ENCODE measurements at places on chromosomes 7 and 10.

- peak; percentile 51 for DNase-seq
These were observed 92.5 kb downstream of the TRIL start for GRCh38 chr7:28865601-28866144.

DNA sequence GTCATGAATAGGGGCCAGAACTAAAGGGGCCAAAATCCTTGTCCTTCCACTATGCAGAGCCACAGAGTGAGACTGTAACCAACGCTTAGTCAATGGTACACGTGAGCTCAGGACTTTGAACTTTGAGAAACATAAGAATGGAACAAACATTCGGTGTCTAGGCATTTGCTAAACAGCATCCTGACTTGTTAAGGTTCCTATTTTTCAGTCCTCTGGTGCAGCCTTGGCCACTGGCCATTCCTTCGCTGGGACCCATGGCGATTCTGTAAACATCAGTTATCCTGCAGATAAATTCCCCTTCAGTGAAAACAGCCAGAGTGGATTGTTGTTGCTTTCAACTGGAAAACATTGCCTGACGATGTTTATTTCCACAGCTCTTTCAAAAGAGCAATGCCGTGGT lies 266.8 kb downstream of the SORCS1 start:
- no peak for DNase-seq

DNA sequence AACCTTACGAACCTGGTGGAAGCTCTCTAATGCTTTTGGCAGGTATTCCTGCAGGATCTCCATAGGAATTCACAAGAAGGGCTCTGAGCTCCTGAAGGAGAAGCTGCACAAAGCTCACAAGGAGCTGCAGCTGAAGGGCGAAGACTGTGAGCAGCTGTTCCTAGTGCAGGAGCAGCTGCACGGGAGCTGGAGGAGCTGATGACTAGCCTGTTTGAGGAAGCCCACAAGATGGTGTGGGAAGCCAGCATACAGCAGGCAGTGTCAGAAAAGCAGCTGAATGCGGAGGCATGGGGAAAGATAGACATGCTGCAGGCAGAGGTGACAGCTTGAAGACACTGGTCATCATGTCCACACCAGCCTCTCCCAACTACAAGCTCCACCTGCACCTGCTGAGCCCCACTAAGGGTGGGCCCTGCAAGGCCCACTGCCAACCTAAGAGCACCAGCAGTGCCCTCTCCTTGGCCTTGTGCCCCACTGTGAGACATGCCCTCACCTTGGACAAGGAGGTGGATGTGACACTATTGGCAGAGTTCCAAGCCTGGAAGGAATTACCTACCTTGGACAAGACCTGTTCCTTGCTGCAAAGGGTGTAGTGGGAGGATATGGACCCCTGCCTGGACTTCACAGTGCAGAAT lies 250.6 kb downstream of the BBS9 start:
- no peak for DNase-seq

GRCh38 chr7:114554781-114555537 lies 140.3 kb downstream of the FOXP2 start:
- DNase-seq, result no peak

DNA sequence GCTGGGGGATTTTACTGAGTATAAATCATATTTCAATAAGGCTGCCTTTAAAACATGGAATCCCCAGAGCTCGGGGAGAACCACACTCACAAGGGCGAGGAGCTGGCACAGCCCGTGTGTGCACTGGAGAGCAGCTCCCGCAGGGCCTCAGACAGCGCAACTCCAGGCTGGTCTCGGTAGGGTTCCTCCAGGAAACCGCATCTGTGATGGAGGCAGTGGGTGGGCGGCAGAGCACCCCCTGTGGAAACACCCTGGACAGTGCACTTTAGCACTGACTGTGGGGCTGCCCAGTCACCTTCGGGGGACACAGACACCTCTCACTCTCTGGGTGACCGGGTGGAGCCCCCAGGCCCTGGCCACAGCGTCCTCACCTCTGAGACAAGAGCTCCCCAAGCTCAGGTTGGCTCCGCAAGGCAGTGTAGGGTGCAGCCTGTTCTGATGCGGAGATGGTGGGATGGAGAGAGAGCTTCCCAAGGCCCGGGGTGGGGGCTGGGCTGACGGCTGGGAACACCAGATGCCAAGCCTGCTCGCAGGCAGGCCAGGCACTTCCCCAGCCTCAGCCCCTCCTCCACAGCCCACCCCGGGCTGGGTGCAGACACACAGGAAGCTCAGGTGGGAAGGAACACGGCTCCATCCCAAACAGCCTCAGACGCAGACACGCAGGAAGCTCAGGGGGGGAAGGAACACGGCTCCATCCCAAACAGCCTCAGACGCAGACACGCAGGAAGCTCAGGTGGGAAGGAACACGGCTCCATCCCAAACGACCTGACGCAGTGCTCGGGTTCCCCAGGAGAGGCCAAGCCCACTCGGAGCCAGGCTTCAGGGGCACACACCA lies 224.4 kb downstream of the MAD1L1 start:
- no peak for DNase-seq

- no peak for DNase-seq
These were observed 158.4 kb downstream of the ZMYND11 start for GRCh38 chr10:293636-294035.

DNA sequence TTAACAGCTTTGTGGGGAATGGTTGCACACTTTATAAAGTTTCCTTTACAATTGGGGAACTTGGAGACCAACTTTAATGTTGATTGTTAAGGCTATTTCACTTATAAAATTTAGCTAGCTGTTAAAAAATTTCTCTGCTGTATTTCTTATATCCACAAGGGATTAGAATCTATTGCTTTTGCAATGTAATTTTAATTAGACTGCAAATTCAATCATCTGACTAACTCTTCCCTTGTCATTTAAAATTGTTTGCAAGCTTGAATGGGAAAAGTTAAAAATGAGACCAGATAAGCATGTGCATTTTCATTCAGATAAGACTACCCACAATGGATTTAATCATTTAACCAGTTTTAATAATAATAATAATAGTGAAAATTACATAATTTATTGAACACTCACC lies 213.2 kb downstream of the BICC1 start:
- no peak for DNase-seq

DNA sequence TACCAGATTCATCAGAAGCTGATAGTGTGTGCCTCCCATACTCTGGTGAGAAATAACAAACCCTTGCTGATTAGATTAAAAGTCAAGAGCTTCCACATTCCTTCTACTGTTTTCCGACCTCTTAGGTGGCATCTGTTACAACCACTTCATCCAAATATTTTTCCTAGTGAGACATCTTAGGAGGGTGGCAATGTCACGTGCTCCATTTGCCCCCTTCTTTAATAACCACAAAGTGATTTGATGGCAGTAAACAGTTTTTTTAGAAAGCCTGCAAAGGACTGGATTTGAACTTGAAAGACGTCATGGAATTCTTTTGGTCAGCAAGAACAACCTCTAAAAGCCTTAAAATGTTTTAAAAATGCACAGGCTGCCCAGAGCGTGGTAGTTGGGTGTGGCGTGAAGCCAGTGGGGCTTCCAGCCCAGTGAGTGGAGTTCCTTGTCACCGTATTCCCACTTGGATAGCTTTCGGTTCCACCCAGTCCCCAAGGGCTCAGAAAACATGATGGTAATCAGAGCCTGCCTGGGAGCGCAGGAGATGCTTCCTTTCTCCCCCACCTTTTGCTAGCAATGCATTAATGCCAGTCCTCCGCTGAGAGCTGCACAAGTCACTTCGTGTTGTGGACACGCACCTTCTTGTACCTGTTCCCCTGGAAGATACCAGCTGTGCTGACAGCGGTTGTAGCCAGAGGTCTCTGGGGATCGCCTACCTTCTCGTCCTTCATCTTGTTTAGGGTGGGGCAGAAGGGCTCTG lies 256.4 kb downstream of the KIAA1217 start:
- DNase-seq, result no peak

GRCh38 chr7:143505838-143506237 lies 28.2 kb downstream of the TAS2R41 start:
- no peak for DNase-seq

GRCh38 chr10:85596389-85596788 lies 770.2 kb downstream of the GRID1 start:
- DNase-seq, result no peak

- DNase-seq, result peak; percentile 76
These were observed 27.1 kb upstream of the TNRC18 start for GRCh38 chr7:5450549-5451327.

DNA sequence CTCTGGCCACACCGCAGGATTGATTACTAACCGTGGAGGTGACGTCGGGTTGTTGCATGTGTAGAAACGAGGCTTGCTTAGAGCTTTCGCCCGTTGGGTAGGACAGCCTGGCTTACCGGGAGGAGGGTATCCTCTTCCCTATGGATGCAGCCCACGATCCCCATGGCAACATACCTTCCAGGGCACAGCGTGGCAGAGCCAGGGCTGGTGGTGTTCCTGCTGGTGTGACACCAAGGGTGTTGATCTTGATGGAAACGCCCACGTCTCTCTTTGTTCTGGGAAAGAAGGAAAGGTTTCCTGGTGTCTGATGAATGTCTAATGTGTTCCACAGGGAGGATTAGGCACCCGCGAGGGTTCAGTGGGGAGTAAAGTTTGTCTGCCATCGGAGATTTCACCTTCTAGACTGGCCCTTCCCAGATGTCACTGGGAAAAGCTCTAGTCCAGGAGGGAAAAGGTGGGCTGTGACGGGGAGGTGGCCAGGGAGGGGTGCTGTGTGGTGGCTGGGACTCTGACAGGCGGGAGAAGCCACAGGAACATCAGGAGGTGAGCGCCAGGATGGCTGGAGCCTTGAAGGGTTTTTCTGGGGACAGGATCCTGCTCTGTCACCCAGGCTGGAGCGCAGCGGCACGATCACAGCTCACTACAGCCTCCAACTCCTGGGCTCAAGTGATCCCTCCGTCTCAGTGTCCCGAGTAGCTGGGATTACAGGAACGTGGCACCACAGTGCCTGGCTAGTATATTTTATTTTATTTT lies 102.1 kb downstream of the CUX1 start:
- no peak for DNase-seq

GRCh38 chr10:5561704-5562645 lies 37.2 kb downstream of the CALML3 start:
- peak; percentile 27 for DNase-seq

DNA sequence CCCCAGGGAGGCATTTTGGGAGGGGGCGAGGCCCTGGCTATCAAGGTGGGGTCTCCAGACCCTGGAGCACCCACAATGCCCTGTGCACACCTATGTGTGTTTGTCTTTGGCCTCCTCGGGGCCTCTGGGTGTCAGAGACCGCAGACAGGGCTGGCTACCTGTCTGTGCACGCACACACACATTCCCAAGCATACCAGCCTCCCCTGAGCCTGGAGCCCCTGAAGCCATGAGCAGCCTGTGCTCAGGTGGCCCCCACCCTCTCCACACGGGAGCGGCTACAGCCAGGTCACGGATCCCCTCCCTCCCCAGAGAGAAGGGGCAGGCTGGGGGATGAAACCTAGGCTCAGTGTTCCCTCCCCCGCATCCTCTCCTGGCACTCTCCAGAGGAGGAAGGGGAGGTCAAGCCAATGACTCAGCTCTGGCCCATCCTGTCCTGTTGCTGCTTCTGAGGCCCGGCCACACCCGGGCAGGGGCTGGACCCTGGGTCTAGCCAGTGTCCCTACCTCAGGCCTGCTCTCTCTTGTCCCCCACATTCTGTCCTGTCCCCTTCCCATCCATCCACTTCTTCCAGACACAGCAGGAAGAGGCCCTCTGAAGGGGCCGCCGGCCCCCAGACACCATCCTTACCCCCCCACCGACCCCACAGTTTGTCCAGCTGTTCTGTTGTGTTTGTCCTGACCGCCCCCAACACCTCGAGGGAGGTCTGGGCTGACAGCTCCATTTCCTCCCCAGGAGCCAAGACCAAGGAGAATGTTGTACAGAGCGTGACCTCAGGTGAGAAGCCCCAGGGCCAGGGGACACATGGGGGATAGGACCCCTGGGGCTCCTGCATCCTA lies 720 bp downstream of the SNCG start:
- peak; percentile 43 for DNase-seq

DNA sequence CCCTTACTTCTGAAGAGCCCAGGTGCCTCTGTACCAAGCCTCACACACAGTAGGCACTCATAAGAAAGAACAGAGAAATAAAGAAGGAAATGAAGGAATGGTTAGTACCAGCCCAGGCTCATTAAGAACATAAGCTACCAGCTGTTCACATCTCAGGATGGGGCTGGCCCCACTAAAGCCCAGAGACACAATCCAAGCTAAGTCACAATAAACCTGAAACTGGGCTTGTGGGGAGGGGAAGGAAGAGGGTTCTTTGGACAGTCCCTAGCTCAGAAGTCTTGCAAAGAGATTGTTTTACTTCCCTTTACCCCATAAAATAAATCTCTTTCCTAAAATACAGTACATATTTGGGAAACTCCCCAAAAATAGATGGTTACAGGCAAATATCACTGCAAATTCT lies 24.3 kb downstream of the FBXW4 start:
- DNase-seq, result no peak

DNA sequence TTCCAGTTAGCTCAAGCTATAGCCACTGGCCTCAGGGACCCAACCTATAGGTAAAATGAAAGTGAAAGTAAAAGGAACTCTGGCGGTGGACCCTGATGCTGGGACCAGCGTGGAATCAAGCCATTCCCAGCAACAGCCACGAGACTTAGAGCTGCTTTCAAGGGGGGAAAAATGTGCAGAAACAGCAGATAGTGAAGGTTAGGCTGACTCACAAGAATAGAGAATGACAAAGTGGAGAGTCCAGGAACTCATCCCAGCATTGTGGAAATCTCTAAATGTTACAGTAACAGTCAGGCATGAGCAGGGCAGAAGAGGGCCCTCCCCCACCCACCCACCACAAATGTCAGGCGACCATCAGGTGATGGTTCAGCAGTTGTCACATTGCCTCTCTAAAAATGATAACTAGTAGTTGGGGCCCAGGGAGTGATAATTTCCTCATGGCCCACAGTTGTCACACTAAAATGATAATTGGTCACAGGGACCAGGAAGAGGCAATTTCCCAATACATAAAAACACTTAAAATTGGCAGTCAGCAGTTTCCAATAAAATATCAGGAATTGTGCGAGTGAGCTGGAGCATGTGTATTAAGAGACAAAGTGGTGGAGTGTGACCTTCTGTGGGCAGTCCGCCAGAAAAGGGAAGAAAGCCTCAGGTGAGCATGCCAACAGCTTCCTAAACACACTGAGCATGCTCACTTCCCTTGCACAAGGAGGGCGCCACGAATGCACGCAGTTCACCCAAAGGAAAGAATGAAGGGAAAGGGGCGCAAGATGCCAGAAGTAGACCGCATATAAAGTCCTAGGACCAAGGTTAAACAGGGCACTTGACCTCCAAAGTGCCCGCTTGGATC lies 129.8 kb upstream of the PPP1R3A start:
- no peak for DNase-seq
